CD8-positive, alpha-beta memory T cell (primary cell): ENCODE measurements at places on chromosomes 6 and 20.

DNA sequence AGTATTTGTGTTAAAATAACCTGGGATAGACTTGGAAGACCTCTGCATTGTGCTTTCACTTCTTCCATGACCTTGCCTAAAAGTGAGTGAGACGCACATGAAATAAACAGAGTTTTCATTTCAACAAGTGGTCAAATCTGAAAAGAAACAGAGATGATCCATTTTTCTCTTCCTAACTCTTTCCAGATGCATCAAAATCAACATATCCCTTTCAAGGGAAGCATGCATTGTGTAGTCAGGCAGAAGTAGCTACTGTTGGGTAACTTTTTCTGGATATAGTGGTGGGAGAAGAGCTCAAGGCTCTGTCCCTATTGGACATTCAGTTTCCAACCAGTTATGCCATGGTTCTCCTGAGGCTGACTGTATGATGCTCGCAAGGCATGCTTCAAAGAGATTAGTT is 233.0 kb upstream of the JAG1 start:
- no peak for DNase-seq

GRCh38 chr6:2859185-2859700 is 17.6 kb upstream of the SERPINB1 start:
- peak; percentile 81 for DNase-seq

DNA sequence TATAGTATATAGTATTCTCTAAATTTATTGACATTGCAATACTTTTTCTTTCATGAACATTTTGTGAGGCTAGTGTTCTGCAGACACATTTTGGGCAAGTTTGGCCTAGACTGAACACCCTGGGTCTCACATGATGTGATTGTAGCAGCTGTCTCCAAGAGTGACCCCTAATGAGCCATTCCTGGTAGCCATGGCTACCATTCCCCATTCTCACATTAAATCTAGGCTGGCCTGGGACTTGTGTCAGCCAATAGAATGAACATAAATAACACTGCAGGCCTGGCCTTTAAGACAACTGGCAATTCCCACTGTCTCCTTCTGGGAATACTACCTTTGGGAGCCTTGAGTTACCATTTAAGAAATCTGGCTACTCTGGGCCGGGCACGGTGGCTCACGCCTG is 38.0 kb upstream of the TASP1 start:
- no peak for DNase-seq

DNA sequence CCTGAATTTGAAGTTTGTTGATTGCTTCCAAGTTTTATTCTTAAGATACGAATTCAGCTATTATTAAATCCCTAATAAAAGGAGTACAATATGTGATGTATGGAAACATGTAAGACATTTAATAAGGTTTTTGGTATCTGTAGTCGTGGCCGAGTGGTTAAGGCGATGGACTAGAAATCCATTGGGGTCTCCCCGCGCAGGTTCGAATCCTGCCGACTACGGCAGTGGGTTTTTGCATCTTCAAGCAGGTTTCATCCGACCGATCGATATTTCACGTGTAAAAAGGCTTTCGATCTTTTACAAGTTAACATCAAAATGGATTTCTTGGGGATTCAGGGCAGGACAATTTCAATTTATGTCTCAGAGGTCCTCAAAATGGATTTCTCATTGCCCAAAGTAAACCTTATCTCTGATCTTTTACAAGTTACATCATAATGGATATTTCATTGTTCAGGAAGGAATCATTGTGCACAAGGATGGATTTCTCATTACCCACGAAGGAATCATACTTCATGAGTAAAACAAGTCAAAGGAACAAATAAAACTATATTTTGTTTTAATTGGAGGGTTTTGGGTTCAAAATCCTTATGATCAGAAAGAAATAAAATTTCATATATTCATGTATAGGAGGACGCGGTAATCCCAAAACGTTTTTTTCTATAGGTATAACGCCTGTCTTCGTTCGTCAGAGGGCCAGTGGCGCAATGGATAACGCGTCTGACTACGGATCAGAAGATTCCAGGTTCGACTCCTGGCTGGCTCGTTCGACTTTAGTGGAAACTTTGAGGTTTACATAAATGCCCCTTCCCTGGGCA is 37.3 kb upstream of the BTN3A2 start:
- DNase-seq = peak; percentile 47

DNA sequence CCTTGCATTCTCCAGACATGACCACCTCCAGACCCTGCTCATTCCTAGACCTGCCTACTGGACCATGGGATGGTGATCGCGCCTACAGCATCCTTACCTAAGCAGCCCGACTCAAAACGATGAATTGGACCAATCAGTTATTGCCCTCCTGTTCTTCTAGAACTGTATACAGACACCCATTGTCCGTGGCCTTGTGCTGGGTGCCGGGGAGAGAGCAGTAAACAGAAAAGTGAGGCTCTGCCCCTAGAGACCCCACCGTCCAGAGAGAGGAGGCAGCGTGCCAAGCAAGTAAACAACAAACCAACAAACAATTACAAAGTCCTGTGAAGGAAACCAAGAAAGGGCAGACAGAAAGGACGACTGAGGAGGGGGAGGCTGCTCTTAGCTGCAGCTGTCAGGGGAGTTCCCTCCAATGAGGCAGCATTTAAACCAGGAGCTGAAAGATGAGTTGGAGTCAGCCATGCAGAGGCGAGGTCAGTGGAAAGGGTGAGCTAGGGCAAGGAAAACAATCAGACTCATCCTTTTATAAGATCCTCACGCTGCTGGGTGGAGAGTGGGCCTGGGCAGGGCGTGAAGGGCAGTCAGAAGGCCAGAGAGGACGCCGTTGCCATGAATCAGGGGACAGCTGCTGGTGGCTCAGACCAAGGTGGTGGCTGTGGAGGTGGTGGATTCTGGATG is 37.6 kb upstream of the BLCAP start:
- no peak for DNase-seq

DNA sequence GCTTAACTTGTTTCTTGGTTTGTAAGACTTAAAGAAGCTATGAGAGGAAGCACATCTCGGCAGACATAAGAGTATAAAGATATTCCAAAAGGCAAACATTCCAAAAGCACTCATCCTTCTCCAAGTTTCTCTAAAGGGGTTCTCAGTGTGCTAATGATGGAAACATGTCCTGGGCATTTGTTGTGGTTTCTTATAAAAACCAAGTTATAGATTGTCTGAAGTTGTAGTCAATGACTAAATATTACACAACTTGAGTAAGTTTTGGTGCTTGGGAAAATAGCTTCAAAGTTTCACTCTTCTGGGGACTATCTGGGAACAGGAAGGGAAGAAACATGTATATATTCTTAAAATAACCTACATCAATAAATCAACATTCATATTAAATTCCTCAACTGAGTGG is 128.3 kb upstream of the TBX18 start:
- DNase-seq = no peak
